ENCODE measurements at places on chromosomes 16 and 17.
A peak's percentile ranks its signal among the peaks of the same experiment; 100 is the strongest.

DNA sequence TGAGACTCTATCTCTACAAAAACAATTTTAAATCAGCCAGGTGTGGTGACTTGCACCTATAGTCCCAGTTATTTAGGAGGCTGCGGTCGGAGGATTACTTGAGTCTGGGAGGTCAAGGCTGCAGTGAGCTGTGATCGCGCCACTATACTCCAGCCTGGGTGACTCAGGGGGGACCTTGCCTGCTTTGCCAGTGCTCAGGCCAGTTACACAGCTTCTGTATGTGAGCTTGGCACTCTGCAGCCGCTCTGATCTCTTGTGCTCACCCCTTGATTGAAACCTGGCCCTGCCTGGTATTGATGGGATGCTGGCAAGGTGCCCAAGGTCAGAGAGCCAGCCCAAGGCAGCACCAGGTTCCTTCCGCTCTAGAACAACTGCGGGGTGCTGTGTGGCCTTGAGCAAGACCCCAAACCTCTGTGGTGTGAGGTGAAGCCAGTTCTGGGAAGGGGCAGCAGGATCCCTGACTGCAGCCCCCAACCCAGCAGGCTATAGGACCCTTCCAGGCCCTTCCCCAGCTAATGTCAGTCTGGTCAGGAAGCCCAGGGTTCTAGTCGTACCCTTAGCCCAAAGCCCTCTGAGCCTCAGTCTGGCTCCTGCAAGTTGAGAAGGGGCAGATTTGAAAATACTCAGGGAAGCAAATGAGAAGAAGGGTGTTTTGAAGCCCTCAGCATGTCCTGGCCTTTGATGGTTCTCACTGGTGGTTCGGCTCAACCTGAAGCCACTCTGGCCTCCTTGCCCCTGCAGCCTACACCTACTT is 18.9 kb downstream of the MMP15 start:
- DNase-seq, result no peak

GRCh38 chr16:71767060-71767900 is 41.4 kb downstream of the AP1G1 start:
- DNase-seq, result no peak

DNA sequence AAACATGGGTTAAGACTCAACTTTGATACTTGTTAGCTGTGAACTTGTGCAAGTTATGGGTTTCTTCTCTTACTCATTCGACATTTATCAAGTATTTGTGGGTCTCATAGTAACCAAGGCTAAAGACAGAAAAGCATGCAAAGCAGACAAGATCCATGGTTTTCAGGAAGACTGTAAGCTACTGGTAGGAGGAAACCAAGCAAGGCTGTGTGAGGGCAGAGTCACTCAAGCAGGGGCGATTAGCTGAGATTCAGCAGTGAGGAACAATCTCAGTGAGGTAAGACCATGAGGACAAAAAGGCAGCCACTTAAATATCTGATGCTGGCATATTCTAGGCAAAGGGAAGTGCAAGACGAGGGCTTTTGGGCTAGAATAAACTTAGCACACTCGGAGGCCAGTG is 29.5 kb downstream of the MBTD1 start:
- peak; percentile 41 for DNase-seq

DNA sequence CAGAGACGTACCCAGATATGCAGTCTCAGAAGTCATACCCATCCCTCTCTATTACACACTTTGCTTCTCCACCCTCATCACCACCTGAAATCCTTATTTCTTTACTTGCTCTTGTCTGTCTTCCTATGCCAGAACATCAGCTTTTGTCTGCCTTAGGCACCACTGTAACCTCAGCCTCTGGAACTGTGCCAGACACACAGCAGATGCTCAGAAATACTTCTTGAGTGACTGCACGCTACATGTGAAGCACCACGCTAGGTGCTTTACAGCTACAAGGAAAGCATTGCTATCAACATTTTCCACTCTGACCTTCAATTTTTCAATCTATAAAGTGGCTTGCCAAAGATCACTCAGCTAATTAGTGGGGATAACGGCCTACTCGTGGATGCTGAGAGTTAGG is 226.8 kb downstream of the CHD9NB start:
- DNase-seq, result no peak
